ENCODE measurements at places on chromosomes 2 and 18.

DNA sequence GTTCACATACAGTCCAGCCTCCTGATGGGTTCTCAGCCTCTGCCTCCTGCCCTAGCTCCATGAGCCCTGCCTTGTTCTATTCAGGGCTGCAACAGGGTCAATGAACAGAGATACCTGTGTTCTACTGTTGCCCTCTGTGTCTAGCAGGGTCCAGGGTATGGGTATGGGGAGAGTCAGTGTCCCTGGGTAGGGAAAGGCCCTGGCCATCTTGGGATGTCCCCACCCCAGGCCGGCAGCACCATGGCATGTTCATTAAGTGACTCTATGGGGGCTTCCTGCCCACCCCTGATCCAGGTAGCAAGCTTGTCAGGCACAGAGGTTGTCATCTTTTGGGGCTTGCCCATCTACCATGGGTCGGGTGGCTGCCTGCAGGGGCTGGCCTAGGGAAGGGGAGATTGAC is 13.5 kb downstream of the PDE11A start:
- no peak for DNase-seq

GRCh38 chr2:24721470-24721869 is 71.7 kb downstream of the PTRHD1 start:
- peak; percentile 19 for DNase-seq

- no peak for DNase-seq
Observed at GRCh38 chr2:101961338-101962191, 30.2 kb upstream of the IL1R2 start.

DNA sequence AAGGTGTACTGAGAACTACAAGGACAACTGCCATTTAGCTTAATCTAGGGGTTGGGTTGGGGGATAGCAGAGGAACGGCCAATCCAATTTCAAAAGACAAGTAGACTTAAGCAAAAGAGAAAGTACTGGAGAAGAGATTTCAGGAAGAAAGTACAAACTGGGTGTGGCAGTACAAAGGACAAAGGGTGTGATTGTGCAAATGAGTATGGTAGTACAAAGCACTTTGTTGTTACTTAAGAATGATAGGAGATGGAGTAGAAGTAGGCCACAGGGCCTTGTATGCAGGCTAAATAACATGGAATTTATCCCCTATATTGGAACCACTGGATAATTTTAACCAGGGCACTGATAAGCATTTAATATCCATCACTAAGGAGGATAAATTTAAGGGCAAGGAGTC is 4.7 kb upstream of the ORC2 start:
- DNase-seq = no peak

- DNase-seq = no peak
Observed at GRCh38 chr2:151842830-151843690, 14.8 kb upstream of the ARL5A start.

DNA sequence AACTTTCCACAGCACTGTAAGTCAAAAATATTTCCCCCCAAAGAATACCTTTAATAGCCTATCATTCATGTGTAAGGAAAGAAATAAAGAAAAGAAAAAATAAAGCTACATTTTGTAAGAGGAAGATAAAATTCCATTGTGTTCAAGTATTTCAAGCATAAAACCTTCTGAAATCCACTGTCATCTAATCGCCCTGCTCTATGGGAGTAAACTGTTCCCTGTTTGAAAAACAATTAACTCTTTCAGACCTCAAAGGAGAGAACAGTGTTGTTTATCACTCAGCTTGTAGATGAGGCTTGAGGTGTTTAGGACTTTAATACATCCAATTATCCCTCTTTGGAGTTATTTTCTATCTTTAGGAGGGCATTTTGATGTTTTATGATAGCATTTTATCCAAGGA is 112.2 kb upstream of the REG3G start:
- no peak for DNase-seq

DNA sequence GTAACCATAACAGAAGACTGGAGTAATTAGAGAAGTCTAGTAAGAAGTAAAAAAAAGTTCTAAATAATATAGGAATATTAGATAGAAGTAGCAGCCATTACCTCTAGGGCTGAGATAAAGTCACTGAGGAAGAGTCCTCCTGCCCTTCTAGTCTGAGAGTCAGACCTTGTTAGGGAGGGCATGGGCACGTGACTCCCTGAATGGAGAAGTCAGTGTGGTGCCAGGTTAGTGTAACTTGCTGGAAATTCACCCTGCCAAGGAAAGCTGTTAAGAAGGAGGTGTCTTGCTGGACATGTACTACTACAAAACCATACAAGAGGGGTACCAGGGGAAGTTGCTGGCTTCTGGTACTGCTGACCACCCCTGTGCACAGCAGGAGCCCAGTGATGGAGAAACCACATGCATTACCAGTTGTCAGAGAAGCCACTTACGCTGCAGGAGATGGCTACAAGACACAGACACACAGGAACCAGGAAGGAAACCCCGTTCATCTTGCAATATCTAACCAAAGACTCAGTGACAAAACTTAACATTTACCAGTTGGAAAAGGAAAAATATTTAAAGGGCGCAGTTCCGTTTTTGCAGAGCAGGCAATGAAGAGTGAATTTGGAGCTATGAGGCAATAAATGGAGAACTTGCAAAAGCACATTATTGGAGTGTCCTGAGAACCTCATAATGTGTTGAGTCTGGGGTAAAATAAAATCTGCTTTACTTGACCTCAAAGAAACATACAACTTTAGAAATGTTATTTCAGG is 77.2 kb upstream of the TLK1 start:
- DNase-seq = no peak

- no peak for DNase-seq
Observed at GRCh38 chr2:59694176-59694575, 859.3 kb downstream of the BCL11A start.

DNA sequence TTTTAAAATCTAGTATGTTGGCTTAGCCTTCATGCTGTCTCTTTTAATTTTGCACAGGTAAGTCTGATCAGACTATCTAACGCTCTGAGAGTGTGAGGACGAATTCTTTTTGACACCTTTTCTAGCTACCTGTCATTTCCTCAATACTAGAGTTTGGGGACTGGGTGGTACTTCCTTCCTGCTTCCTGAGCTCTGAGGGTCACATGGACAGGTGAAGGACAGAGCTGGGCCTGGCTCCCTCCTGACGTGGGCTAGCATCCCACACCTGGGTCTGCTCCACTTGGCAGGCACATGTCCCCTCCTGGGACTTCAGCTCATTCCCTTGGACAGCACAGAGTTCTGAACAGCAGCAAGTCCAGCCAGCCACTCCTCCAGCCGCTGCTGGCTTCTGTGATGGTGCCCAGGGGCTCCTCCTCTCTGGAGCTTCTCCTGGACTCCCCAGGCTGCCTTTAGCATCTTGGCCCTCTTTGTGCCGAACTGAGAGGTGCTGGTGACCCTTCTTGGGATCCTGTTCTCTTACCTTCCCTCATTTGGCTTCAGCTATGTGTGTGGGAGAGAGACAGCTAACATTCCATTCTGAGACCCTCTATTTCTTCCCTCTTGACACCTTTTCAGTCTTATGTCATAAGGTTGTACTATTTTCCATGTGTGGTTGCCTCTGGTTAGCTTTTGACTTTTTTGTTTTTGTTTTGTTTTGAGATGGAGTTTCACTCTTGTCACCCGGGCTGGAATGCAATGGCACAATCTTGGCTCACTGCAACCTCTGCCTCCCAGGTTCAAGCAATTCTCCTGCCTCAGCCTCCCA is 106.9 kb downstream of the B3GNT2 start:
- DNase-seq = no peak

DNA sequence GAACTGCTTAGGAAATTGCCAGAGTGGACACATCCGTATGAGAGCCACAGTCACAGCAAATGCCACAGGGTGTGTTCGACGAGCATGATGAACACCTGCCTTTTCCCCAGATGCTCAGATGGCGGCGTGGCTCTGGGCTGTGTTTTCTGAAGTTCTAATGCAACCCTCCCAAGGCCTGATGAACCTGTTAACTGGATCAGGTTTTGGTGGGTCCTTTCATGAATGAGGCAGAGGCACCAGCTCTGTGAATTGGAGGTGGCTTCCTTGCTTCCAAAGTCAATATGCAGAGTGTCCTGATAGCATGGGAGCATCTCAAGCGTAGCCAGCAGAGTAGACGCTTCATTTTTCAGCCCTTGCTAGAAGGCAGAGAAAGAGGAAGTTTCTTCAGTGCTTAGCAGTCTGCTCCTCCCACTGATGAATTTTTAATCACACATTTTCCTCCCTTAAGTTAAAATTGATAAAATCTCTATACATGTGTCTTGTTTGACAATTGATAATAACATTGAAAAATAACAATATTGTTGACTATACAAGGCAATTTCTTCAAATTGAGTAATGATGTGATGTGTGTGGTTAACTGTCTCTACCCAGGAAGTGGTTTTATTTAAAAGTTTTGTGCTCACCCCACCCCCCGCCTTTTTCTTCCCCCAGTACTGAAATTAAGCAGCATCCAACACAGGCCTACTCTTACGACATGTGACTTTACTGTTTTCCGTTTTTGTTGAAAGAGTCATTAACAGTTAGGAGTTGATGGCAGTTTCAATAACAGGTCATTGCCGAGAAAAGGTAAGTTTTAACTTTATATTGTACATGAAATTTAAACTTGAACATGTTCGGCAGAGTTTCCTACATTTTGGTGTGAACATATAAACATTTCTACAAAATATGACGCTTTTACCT is at the start of gene ARHGAP15:
TSS of gene ARHGAP15 (plus strand) at position 739 of the 900 bp plus-strand sequence.
- DNase-seq = no peak

DNA sequence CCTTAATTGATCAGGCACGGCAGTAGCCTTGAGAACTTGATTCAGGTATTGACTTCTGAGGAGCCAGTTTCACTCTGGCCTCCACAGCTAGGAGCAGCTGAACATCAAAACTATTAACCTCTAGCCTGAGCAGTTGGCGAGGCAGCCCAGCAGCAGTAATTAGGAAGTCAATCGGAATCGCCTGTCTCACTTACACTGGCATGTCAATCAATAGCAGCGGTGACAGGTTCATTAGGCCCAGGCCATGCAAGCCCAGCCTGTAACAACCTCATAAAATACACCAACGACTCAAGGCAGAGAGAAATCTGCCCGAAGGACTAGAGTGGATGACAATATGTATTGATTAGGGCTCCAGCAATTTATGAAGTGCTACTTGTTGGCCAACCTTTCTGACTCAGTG is 255.4 kb upstream of the SKOR2 start:
- DNase-seq = no peak

DNA sequence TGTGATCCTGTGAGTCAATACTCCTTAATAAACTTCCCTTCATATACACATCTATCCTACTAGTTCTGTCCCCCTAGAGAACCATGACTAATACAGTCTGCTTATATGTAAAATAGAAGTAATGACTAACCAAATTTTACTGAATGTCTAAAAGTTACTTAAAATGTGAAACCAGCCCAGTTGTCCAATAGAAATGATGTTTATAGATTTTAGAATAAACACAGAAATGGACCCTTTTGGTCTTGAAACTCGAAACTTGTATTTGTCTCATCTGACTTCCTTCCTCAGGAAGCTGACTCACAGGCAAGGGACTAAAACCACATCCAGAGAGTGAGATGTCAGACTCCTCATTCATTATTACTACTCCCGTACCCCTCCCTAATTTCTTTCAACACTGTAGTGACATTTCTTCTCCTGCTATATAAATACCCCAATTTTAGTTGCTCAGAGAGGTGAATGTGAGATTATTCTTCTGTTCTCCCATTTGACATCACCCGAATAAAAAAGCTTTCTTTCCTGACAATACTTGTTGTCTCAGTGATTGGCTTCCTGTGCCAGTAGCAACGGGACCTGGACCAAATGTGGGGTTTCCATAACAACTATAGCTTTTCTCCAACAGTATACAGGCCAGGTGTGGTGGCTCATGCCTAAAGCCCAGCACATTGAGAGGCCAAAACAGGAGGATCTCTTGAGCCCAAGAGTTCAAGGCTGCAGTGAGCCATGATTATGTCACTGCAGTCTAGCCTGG is 486.0 kb downstream of the ERBB4 start:
- DNase-seq = no peak

DNA sequence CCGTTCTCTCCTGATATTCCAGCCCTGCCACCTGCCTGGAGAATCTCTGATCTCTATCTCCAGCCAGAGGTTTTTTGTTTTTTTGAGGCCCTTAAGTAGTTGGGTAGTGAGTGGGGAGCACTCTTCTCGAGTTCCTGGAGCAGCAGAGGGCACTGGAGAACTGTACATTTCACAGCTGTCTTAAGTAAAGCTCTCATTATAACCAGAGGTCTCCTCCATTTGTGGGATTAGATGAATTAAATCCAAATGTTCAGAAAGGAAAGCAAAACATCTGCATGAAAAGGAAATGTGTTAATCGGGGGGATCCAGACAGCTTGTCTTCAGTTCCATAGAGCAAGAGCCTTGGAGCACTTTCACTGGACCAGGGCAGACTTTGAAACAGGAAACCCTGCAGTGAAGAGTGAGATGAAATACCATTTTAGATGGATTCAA is 32.8 kb downstream of the AOX1 start:
- DNase-seq = no peak

GRCh38 chr2:238846628-238847418 is 1.1 kb upstream of the TWIST2 start:
- DNase-seq = no peak

DNA sequence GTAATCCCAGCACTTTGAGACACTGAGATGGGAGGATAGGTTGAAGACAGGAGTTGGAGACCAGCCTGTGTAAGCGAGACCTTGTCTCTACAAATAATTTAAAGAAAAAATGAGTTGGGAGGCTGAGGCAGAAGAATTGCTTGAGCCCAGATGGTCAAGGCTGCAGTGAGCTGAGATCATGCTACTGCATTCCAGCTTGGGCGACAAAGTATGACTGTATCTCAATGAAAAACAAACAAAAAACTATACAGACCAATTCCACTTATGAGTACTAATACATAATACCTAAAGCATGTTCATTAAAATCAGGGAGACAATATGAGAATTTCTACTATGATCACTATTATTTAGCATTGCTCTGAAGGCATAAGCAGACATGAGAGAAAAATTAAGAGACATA is 12.6 kb downstream of the RNF149 start:
- no peak for DNase-seq

GRCh38 chr2:156340804-156341451 is 8.4 kb upstream of the NR4A2 start:
- no peak for DNase-seq

DNA sequence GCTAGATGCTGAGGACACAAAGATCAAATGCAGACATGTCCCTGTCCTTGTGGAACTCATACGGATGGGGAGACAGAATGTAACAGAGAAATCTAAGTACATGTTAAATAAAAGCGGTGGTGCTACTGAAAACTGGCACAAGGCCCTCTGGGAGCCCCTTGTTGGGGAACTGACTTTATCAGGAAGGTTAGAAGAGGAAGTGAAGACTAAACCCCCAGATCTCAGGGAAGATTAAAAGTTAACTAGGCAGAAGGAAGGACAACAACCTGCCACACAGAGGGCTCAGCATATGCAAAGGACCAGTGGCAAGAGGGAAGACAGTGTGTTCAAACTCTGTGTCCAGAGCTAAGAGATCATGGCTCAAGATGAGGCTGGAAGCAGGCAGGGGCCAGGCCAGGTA is 4.8 kb downstream of the CACNB4 start:
- no peak for DNase-seq

- DNase-seq = no peak
Observed at GRCh38 chr2:14647714-14648113, 15.2 kb downstream of the LRATD1 start.

DNA sequence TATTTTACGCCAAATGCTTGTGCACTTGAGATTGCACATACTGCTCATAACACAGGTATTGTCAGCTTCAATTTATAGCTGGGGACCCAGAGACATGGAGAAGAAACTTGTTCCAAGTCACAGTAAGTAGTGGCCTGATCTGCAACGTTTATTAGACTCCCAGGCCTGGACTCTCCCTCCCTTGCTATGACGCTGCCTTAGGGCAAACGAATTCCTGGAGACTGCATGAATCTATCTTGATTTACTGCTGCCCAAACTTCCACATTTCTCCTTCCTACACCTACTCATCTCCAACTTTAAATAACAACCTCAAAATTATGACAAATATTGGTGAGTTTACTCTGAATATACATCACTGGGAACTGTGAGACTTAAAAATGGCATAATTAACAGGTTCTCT is 145.1 kb upstream of the CCDC195 start:
- no peak for DNase-seq
